ENCODE measurements at places on chromosomes 13 and 19. TPM values are rescaled to one million over a fixed set of nuclear protein-coding genes. Genes with fewer than 3 reads are reported as not detected.

TMEM238 gene
- 89.4 TPM for total RNA-seq

GRCh38 chr19:45772130-45772840 lies 3.2 kb upstream of the SIX5 start:
- peak; percentile 32 for DNase-seq

CBLC gene
- 84.4 TPM for total RNA-seq

GDF15 gene
- total RNA-seq: 87.6 TPM

PRODH2 gene
- not detected for total RNA-seq

DNA sequence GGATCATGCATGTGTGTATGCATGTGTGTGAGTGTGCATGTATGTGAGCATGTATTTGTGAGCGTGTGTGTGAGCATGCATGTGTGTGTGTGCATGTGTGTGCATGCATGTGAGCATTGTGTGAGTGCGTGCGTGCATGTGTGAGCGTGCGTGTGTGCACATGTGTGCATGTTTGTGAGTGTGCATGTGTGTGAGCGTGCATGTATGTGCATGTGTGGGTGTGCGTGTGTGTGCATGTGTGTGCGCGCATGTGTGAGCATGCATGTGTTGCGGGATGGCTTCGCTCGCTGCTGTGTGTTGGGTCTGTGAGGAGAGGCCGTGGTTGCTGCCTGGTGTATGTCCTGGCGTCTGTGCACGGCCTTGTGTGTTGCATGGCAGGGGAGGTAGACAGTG lies 32.4 kb downstream of the PAK4 start:
- DNase-seq: no peak

KLK2 gene
- total RNA-seq: not detected
